ENCODE measurements at places on chromosomes 13 and 19.

DNA sequence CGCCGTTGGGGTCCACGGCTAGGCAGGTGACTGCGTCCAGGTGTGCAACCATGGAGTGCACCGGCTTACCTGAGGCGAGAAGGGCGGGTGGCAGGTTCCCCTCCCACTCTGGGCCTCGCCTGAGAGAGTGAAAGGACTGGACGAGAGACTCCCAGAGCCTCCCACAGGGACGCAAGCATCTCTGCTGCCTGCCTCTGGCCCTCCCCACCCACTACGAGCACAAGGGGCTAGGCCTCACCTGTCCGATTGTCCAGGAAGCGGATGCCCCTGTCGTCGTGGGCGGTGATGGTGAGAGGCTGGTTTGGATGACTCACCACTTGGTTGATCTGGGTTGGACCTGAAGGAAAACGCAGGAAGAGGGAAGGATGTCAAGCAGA, 5.1 kb upstream of the PRKD2 start:
- no peak for DNase-seq

DNA sequence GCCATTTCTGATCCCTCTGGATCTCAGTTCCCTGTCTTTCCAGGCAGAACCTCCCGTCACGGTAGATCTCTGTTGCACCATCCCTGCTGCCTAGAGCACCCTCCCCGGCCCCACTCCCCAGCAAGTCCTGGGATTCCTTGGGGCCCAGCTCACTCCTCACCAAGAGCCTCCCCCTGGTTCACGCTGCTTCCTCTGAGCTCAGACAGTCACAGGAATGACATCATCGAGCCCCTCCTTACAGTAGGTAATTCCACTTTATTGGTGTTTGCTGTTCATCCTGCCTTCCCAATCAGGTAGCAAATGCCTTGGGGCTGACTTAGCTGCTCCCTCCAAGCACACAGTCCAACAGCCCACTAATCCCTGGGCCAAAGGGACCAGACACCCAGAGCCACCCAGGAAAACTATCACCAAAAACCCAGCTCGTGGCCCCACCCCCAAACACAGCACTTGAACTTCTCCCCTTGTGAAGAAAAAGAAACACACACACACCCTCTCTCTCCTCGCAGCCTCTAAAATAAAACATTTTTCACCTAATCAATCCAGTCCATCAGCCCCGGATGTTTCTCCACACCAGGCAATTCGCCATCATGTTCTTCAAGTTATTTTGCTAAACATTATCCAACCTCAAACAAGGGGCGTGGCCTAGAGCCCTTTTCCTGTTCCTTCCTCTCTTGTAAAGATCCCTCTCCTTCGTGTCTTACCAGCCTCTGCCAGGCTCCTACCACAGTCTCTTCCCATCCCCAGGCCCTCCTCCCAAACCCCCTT, 2.5 kb downstream of the NAPA start:
- DNase-seq = no peak

DNA sequence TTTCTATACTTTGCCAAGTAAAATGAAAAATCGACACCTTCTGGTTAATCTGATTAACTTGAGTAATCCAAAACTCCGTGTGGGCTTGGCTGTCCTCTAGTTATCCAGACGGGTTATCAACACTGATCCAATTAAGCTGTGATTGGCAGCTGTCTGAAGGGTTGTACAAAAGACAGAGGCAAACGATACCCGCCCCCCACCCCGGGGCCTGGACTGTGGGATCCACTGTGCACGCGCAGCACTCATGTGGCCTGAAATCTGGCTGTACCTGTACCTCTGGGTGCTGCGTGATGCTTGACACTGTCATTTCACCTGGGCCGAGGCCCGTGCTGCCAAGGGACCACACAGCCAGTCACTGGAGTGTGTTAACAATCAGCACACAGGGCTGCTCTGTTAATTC, 53.5 kb downstream of the COL4A2 start:
- no peak for DNase-seq

DNA sequence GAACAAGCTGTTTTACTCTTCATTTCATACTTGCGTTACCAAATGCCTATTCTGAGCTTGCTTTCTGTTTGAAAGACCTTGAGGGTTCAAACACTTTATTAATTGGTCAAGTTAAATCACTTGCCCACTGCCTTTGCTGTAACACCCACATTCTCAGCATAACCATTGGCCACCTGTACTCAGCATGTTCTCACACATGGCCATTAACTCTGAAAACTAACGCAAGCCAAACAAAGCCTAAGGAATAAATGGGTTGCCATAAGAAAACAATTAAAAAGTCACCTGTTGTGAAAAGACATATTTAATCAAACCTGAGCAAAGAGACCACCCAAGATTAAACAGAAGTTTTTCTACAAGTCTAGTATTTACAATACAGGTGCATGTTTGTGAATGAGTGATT, 517.2 kb upstream of the SPRY2 start:
- no peak for DNase-seq

GRCh38 chr19:44005973-44006372, 3.2 kb downstream of the ZNF230 start:
- DNase-seq = no peak

DNA sequence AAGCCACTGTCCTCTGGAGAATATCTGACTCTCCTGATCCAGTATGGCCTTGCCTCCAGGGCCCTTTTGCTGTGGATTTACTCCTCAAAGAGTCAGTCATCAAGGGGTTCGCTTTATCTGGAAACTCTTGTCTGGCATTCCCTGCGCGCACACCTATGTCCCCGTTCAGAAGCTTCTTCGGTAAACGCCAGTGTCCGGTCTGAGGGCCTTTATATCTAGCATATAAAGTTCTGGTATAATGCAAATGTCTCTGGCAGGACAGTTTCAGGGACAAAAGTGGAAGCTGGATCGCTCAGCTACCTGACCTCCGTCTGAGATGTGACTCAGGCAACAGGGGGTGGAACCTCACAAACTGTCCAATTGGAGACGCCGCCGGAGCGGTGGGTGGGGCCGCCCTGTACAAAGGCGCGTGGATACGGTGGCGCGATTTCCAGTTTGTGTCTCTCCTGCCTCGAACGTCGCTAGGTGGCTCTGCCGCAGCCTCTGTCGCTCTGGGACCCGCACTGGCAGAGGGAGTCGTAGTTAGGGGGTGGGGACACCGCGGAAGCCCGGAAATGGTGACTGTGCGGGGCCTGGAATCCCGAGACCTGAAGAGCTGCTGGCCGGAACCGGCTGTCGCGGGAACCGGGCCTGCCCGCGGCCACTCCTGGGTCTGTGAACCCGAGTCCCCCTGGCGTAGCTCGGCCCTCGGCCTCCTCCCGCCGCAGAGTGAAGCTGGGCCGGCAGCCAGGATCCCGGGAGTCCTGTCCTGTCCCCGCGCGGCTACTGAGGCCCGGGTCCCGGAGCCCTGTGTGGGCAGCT, 10.6 kb upstream of the ZNF709 start:
- DNase-seq = peak; percentile 70

- no peak for DNase-seq
Observed at GRCh38 chr19:56105090-56105701, 15.9 kb downstream of the ZNF787 start.
